DMS 273 treated with DMSO at 0.1 percent for 48 hours (cell line): ENCODE measurements at places on chromosomes 13 and 19.

DNA sequence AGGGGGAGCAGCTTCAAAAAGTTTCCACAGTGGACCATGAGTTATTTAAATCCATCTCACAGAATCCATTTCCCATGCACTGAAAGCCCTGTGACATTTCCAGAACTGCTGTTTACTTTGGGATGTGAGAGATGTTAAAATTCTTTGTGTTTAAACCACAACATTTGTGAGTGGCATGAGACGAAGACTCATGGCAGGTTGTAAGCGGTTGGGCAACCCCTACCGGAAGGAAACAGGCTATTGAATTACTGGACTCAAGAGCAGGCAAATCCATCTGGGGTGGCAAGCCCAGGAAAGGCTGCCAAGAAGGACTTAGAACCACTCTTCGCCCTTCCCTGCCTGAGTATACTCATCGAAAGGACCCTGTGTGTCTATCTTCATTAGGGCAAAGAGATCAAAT is 22.3 kb upstream of the CLDN10 start:
- peak; percentile 37 for DNase-seq

DNA sequence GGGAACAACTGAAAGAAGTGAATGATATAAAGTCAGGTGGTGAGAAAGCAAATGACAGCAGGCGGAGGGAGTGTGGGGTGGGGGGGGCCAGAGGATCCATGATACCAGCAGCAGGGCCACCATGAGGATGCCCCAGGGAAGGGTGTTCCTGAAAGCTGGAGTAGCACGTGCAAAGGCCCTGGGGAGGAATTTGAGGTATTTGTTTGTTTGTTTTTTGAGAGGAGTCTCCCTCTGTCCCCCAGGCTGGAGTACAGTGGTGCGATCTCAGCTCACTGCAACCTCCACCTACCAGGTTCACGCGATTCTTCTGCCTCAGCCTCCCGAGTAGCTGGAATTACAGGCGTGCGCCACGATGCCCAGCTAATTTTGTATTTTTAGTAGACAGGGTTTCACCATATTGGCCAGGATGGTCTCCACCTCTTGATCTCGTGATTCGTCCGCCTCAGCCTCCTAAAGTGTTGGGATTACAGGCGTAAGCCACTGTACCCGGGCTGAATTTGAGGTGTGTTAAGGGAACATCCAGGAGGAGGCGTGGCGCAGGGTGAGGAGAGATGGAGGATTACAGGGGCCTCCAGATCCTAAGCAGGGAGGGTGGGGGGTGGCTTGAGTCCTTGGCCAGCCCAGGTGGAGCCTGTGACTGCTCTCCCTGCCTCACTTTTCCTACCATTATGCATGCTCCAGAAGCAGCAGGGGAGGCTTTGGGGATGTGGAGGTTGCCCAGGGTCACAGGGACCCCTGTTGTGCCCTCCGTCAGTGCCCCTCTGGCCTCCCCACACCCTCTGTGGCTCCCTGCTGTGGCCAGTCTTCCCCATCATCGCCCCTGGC is 12.4 kb upstream of the JUND start:
- DNase-seq, result no peak

GRCh38 chr19:16714702-16715287 is 4.9 kb upstream of the NWD1 start:
- no peak for DNase-seq

DNA sequence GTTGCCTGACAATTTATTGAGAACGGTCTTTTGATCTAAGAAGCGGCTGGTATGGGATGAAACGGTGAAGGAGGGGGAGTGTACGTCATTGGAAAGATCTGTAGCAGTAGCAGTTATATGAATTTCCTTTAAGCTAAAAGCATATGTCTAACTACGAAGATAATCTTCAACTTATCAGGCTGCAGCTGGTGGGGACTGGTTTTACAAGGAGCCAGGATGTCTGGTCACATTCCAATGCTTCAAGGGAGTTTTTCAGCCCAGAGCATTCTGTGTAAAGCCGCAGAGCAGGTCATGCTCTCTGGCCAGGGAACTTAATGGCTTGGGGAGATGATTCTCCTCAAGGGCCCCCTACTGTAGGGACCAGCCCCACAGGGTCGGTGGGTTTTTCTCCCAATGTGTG is 29.2 kb downstream of the CLEC4M start:
- no peak for DNase-seq

DNA sequence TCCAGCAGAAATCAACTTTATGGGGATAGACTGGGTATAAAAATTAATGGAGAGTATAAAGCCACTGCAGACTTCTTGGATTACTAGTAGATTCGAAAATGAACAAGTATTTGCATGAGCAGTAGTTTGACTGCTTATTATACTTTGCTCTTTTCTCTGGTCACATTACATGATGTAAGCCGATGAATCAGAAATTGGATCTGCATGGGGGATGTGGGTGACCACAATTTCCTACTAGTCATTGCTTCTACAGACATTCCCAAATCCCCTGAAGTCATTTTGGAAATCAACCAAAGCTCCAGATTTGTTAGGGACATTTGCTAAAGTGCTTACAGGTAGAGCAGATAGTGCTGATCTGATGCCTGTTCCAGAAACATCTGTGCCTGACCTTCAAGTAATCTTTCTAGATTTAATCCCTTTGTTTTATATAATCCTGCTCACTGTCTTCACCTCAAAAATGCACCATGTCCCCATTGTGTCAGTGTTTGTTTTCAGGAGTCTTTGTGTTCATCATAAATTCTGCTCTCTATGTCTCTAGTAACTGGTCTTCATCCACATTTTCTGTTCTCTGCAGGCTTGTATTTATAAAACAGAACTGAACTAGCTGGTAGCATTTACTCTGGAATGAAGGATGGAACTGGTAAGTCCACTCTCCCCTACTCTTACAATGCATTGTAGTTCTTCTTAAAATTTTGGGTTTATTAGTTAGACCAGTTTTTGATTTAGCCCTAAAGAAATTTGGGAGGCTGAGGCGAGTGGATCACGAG is 201.5 kb upstream of the CSNK1A1L start:
- no peak for DNase-seq

DNA sequence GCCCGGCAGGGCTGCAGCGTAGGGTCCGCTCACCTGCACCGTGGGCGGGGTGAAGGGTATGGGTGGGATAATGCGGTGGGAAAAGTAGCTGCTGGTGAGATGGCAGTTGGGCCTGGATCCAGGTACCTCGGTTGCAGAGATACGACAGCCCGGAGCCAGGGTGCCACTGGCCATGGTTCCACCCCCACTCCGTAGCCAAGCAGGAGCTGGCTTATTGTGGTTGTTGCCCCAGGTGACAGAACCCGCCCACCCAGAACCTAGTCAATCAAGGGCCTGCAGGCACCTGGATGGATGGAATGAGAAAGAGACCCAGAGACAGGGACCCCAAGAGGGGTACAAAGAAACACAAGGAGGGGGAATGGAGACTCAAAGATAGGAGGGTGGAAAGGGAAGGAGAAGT is 3.5 kb upstream of the LHB start:
- no peak for DNase-seq

GRCh38 chr13:113445791-113446487 is 7.3 kb downstream of the ADPRHL1 start:
- no peak for DNase-seq

DNA sequence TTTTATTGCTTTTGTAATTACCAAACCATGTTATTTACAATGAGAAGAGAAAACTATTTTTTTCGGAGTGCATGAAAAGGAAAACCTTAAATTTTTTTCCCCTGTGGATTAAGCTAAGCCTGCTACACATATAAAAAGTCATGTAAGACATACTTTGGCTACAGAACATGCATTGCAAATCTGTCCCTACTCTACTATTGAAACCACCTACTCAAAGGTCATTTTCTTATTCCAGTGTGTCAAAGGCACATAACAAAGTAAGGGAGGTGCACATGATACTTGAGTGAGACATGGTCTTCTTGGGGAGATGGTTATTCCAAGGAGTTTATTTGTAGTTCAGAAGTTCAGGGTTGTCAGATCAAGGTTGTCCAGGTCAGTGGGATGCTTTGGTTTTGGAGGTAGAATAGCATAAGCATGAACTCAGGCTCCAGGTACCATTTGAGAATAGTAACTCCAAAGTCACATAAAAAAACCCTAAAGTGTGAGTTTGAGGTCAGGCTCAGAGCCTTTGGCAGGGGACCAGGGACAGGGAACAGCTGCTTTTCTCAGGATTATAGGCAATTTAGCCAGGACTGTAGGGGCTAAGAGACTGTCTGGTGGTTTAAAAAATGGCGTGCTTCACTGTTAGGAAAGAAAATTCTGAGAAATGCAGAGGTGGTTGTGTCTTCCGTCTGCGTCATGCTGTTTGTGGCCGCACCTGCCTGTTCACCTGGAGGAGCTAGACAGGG is 15.4 kb downstream of the FARP1 start:
- DNase-seq, result no peak

DNA sequence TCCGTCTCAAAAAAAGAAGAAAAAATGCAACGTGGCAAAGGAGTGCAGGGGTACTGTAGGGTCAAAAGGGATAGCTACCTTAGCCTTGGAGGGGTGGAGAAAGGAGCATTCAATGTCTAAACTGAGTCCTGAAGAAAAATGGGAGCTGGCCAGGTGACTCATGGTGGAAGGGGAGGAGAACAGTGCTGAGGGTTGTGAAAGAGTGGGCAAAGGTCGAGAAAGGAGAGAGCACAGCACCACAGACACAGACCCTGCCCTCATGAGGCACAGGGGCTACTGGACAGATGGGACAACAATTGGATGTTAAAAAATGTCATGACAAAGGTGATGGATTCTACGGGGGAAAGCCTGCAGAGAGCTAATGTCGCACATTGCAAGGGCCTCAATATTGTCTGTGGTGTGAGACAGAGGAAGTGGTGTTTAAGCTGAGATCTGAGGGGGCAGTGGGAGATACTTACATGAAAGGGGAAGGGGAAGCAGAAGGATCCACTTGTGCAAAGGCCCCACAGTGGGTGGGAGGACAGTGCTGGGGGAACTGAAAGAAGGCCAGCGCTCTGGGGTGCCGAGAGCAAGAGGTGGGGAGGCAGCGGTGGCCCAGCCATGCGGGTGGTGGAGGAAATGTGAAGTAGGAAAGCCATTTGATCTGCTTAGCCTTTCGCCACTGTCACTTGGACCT is 42.9 kb upstream of the URAD start:
- DNase-seq, result no peak

DNA sequence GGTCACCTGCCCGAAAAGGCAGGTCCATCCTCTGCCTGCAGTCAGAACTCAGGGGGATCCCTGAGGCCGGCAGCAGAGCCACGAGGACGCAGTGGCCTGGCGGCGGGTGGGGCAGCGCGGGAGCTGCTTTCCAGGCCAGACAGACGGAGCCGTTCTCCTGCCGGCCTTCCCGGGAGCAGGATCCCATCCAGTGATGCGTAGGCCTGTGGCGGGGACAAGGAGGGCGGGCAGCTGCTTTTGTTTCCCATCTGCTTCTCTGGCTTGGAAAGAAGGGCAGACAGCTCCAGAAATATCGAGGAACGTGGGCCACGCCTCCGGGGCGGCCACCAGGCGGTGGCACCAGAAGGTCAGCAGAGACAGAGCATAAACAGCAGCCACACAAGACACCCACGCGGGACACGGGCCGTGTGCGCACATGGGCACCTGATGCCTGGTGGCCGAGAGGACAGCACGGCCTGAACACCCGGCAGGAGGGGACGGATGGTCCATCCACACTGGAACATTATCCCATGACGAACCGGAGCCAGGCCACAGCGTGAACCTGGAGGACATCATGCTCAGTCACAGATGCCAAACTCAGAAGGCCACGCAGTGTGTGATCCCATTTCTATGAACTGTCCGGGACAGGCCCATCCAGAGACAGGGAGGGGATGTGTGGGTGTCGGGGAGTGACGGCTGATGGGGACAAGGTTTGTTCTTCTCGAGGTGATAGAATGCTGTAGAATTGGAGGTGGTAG is 13.9 kb upstream of the MKNK2 start:
- peak; percentile 48 for DNase-seq

GRCh38 chr19:13172346-13173138 is 22.3 kb downstream of the IER2 start:
- peak; percentile 41 for DNase-seq

DNA sequence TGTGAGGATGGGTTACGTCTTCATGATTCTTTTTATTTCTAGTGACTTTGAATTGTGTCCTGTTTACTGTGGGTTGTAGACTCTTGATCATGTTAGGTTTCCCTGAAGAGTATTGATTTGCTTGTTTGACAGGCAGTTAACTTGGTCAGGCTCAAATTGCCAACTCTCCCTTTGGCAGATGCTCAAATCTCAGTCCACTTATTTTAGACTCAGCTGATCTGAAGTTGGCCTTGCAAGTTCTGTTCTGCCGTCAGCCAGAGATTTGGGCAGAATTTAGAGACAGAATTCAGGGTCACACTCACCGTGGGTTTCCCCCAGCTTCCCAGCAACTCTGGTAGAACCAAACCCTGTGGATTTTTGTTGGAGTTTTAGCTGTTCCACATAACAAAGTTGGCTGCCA is 71.6 kb upstream of the TEX29 start:
- DNase-seq, result no peak

DNA sequence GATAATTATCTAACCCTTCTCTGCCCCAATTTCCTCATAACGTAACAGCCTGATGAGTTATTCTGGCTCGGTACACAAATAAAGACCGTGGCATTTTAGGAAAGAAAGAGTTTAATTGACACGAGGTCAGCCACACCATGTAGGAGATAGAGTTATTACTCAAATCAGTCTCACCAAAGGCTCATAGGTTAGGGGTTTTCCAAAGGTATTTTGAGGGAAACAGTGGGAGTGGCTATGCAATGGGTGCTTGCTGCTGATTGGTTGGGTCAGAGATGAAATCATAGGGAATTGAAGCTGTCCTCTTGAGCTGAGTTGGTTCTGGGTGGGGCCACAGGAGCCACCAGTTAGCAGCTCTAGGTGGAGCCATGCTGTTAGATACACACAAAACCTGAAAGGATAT is 137.5 kb downstream of the FREM2 start:
- DNase-seq, result no peak

- no peak for DNase-seq
These were observed 17.5 kb upstream of the FLT3 start for GRCh38 chr13:28117689-28118377.

- DNase-seq, result no peak
These were observed 49.3 kb upstream of the VSTM2B start for GRCh38 chr19:29476528-29476927.

DNA sequence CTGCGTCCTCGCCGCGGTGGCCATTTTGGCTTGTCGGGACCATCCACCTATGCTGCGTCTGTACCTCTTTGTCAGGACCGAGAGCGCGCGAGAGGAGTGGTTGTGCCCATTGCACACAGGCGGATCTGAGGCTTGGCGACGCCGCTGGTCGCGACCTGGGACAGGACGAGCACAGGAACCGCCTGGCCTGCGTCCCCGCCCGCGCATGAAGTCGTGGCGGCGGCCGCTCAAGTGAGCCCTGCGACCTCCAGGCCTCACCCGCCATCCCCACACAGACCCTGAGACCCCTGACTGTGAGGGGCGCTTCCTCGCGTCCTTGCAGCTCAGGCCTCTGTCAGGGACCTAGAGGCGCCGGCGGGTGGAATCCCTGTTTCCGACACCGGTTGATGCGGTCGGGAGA is 16.8 kb downstream of the ZNF586 start:
- no peak for DNase-seq

GRCh38 chr13:39688278-39688677 is 32.8 kb downstream of the COG6 start:
- no peak for DNase-seq

- no peak for DNase-seq
These were observed 211.3 kb downstream of the COG6 start for GRCh38 chr13:39866722-39867121.

GRCh38 chr13:106373304-106373988 is 162.0 kb downstream of the EFNB2 start:
- peak; percentile 52 for DNase-seq
